ENCODE measurements at places on chromosomes 16 and 17. TPM values are rescaled to one million over a fixed set of nuclear protein-coding genes. Genes with fewer than 3 reads are reported as not detected.

- DNase-seq, result no peak
Measured at GRCh38 chr17:37513711-37514110, 24.0 kb downstream of the DUSP14 start.

DNA sequence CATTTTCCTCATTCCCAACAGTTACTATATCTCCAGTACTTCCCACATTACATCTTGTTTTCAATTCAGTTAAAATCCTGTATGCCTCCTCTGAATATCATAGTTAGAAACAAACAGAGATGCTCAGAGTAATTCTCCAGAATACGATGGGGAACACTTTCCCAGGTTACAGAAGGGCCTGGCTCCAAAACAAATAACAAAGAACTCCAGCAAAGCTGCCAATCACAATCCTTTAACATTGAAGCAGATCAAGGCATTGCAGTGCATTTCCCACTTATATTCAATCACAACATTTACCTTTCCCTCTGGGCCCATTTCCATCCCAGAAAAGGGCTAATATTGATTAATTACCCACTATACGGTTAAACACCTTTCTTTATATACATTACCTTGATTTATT, 29.4 kb upstream of the PMFBP1 start:
- DNase-seq, result no peak

Gene AXIN2
- 3.5 TPM for total RNA-seq

Gene C16orf89
- total RNA-seq, result not detected

- DNase-seq, result peak; percentile 91
Measured at GRCh38 chr16:57592591-57593003, 35.8 kb upstream of the ADGRG1 start.

DNA sequence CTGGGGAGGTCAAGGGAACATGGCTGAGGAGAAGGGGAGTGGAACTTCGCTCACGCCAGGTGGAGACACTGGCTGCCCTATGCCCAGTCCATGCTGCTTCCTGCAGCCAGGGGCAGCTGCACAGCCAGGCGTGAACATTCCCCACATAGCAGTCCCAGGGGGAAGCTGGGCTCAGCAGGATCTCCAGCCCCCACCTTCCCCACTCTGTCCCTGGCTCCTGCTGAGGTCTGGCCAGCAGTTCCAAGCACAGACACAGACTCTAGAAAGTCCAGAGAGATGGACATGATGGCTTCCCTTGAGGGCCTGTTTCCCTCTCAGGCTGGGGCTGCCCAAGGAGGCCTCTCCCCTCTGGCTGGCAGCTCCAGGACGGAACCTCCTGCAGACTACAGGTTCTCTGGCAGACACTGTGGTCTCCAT, 9.3 kb downstream of the JUP start:
- no peak for DNase-seq

DNA sequence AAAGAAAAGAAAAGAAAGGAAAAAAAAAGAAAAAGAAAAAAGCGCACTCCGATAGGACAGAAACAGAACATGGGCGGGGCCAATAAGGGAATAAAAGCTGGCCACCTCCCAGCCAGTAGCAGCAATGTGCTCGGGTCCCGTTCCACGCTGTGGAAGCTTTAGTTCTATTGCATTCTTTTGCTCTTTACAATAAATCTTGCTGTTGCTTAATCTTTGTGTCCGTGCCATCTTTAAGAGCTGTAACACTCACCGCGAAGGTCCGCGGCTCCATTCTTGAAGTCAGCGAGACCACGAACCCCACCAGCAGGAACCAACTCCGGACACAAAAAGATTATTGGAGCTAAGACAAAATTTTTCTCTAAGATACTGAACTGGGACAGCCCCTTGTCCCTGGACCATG, 3.1 kb upstream of the ARL5C start:
- DNase-seq, result no peak

DNA sequence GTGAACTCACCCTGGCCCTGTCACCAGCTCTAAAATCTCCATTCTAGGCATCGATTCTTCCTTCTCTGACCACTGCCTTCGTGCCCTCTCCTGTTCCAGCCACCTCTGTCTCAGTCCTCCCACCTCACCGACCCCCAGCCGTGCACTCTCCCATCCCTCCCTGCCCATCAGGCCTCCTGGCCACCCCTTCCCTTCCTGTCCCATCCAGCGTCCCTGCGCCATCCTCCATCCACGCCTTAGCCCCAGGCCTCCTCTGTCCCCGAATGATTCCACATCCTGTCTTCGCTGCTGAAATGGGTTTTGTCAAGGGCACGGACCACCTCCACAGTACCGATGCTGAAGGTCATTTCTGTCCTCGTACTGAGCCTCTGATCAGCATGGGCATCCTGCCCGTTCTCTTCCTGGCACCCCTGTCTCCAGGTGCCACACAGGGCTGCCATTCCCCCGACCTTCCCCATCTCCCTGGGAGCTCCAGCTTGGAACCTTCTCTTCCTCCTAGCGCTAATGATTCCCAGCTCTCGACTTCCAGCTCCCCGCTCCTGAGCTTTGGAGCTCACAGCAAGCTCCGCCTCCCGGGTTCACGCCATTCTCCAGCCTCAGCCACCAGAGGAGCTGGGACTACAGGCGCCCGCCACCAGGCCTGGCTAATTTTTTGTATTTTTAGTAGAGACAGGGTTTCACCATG, 2.6 kb downstream of the TRIM65 start:
- no peak for DNase-seq

- DNase-seq, result peak; percentile 45
Measured at GRCh38 chr17:74466828-74467184, 372 bp downstream of the CD300A start.

DNA sequence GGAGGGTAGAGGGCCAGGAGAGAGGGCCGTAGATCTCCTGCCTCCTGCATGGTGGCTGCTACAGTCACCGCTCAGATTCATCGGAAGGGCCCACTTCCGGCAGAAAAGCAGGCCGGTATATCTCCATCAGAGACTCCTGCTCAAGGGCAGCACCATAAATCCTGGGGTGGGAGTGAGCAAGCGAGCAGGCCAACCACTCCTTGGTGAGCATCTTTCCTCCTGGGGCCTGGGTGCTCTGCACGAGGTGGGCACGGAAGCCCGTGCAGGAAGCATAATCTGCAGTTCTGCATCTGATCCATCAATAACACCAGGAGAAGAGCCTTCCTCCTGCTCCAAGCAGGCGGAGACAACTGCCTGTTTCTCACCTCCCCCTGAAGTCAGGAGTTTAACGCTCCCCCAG, 57.4 kb upstream of the TMEM132E start:
- no peak for DNase-seq

Gene ACSM2A
- total RNA-seq, result not detected

Gene RAB40B
- total RNA-seq, result 2.0 TPM

GRCh38 chr17:56707312-56708219, 114.1 kb downstream of the NOG start:
- DNase-seq, result no peak

All from activated CD4-positive, alpha-beta memory T cell treated with anti-CD3 and anti-CD28 coated beads, Interleukin-2, amount 10 ng/mL, durations not matched to agents 7 days and 5 days (primary cell).